Stimulated activated CD8-positive, alpha-beta memory T cell treated with anti-CD3 and anti-CD28 coated beads, Interleukin-15, amount 100 ng/mL, for 24 hours (primary cell): ENCODE measurements at places on chromosomes 5 and 9.
A peak's percentile ranks its signal among the peaks of the same experiment; 100 is the strongest.

DNA sequence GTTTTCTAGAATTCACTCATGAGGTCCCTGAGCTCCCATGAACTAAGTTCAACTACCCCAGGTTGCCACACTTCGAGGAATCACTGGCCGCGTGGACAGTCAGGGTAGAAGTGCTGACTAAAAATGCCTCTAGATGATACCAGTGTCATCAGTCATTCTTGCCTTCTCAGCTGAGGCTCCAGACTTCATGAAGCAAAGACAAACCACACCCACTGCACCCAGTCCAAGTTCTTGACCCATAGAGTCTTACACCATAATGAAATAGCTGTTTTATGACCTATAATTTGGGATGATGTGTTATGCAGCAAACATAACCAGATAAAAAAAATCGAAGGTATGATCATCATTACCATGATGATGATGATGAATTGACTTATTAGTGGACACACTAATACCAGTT lies 632.9 kb upstream of the TLE4 start:
- DNase-seq, result no peak

DNA sequence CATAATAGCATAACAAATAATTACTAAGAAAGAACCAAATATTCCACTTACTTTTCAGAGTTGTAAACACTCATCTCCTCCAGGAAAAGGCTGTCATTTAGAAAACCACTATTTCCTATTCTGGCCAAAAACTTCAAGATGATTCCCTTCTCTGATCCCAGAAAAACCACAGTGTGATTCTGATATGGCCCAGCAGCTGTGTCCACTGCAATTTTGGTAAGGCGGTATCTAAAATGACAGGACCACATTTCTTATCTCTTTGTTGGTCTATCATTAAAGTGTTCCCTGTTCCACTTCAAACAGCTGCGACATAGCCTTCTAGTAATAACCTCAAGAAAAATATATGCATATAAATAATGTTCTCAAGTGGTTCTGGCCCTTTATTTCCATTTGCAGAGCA lies 96.1 kb downstream of the SEMA6A start:
- no peak for DNase-seq

DNA sequence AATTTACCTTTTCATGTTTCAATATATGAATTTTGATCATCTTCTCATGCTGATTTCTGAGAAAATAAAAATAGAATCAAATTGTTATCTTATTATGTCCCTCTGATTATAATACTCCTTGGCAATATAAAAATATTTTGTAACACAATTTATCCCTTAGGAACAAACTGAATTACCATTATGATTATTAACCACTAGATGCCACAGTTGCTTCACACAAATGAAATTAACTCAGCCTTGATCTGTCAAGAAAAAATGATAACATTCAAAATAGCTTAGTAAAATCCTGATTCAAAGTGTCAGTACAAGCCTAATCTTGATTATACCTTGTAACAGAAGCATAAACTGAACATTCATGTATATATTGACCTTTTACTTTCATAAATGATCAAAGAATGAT lies 4.8 kb upstream of the CHSY3 start:
- DNase-seq, result no peak

DNA sequence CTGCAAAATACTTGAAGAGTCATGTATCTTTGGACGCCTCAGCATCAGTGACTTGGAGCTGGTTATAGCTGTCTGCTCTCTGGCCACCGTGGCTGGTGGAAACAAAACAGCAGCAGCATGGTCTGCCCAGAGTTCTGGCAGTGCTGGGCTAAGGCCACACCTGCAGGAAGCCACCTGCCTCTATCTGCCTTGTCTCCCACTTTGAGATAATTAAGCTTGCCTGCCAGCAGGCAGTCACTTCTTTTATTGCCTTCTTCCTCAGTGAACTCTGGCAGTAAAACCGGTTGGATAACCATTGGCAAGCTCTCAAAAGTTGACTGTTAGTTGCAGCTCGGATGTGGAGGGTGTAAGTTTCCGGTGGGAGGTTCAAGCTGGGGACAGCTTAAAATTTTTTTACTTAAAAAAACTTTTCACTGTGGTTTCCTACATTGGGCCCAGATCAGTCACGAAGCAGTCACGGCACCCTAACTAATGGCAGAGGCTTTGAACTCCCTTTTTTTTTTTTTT lies 4.9 kb downstream of the SMIM3 start:
- DNase-seq, result no peak

DNA sequence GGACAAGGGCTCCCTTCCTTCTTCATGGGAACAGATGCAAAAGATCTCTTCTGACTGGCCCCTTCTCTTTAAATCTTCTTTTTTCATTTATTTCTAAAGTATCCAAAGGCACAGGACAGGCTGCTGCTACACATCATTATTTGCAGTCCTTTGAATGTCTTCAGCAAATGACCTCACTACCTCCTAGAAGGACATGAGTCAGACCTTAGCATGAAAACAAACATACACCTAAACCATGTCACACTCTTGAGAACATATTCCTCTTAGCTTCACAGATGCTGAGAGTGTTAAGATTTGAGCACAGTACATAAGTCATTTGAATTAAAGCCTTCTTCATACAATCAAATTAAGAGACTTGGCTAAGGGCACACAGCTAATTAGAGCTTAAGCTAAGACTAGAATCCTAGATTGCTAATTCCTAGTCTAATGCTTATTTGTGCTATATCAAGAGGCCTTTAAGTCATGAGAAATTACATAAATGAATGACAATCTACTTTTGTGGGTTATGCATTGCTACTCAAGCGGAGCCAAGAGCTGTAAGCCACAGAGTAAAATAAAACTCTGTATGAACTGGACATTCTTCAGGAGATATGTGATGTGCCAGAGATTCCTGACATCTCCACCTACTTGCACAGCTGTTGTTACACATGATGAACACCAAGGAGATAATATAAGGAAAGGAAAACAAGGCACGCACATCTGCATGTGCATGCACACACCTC lies 109.1 kb upstream of the PTGER4 start:
- no peak for DNase-seq

- no peak for DNase-seq
Observed at GRCh38 chr5:143916451-143916850, 104.5 kb downstream of the HMHB1 start.

DNA sequence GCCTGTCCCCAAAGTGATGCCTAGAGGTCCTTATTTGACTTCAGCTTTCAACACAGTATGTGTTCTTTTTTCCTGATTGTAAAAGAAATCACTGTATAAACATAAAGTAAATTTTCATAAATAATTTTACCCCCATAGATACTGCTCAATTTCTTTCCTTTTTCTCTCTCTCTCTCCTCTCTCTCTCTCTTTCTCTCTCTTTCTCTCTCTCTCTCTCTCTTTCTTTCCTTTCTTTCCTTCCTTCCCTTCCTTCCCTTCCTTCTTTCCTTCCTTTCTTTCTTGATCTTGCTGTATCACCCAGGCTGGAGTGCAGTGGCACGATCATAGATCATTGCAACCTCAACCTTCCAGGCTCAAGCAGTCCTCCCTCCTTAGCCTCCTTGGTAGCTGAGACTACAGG lies 64.8 kb downstream of the PDZD2 start:
- DNase-seq, result no peak

GRCh38 chr9:22383718-22384117 lies 62.9 kb upstream of the DMRTA1 start:
- no peak for DNase-seq

GRCh38 chr5:141707510-141707909 lies 25.5 kb upstream of the ARAP3 start:
- DNase-seq, result no peak

- no peak for DNase-seq
Observed at GRCh38 chr9:96014078-96014477, 138.6 kb downstream of the ERCC6L2 start.

- no peak for DNase-seq
Observed at GRCh38 chr9:34663303-34663605, 797 bp upstream of the CCL27 start.

DNA sequence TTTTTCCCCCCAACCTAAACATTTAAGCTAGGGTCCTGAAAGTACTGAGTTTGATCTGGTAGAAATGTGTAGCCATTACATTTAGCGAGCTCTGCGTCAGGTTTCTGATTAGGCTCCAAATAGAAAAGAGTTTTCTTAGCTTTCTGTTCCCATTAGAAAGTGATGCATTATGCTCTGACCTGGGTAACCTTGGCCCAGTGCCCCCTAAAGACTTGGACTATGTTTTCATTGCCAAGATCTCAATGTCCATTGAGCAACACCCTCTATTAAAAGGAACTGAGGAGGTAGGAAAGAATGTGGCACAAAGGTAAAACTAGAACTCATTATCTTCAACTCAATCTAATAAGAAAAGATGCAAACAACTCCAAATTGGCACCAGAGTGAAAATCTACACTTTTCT lies 358.9 kb upstream of the PCSK5 start:
- DNase-seq, result no peak

DNA sequence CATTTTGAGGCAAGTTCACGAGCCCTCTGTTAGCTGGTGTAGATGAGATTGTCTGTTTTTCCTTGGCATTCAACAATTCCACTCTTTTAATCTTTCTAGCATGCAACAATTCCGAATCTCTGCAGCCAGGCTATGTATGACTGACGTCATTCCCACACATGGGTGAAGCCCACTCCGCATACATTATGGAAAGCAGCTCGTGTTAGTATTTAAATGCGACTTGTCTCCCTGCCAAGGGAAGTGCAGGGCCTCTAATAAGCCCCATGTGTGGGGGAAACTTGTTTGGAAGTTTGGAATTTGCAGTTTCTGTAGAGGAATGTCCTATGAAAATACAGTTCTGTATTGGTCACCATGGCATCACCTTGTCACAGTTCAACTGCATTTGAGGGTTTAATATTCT lies 146.0 kb upstream of the FBXL7 start:
- DNase-seq, result no peak

DNA sequence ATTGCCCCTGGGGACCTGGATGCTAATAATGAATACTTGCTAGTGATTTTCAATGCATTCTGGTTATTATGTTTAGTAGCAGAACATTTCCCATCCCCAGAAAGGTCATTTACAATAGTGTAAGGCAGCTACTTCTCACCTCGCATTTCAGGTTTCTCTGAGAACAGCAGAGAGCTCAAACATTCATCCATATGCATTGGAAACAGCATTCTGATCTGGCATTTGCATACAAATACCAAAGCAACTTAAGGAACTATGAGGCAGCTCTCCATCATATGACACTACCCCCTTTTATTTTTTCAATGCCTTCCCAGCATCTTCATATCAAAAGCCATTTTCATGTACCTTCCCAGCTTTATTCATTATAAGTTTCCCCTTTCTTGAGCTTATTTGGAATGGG lies 6.4 kb downstream of the PPP2R2B start:
- DNase-seq, result no peak

DNA sequence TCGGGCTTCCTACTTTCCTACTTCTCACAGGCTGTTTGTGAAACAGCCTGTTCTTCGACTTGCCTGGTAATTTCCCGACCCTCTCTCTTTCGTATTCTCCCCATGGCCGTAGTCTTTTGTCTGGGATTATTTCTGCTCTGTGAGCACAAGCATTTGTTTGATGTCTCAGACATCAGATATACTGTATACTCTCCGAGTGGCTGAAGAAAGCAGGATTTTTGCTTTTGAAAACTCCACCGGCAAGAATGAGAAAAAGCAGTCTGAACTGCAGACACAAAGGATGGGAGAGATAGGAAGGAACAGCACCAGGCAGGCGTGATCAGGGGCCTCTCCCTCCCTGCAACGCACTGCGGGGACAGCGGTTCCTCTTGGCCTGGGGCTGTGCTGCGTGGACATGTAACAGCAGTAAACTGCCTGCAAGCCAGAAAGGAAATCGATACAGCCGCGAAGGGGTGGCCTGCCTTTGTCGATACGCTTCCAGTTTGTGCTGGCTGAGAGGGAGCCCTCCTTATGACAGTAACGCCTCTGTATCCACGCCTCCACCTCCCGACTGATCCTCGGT lies 313.9 kb upstream of the TLE4 start:
- no peak for DNase-seq

DNA sequence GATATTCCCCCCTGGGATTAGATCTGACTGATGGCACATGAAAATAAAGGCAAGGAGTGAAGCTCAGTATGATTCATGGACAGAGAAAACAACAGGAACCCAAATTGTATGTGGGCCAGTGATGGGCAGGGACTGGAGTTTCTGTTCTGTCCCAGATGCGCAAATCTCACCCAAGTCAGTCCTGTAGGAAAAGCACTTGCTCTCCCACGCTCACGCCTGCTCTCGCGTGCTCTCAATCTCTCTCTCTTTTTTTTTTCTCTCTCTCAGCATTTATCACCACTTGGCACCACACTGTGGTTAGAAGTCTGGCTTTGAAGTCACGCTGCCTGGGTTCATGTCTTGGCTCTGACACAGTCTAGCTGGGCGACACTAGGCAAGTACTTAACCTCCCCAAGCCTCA lies 106.5 kb upstream of the LRRTM2 start:
- DNase-seq, result no peak

- DNase-seq, result no peak
Observed at GRCh38 chr5:13508559-13508958, 435.9 kb downstream of the DNAH5 start.

- no peak for DNase-seq
Observed at GRCh38 chr5:136425921-136426320, 60.6 kb upstream of the TRPC7 start.

DNA sequence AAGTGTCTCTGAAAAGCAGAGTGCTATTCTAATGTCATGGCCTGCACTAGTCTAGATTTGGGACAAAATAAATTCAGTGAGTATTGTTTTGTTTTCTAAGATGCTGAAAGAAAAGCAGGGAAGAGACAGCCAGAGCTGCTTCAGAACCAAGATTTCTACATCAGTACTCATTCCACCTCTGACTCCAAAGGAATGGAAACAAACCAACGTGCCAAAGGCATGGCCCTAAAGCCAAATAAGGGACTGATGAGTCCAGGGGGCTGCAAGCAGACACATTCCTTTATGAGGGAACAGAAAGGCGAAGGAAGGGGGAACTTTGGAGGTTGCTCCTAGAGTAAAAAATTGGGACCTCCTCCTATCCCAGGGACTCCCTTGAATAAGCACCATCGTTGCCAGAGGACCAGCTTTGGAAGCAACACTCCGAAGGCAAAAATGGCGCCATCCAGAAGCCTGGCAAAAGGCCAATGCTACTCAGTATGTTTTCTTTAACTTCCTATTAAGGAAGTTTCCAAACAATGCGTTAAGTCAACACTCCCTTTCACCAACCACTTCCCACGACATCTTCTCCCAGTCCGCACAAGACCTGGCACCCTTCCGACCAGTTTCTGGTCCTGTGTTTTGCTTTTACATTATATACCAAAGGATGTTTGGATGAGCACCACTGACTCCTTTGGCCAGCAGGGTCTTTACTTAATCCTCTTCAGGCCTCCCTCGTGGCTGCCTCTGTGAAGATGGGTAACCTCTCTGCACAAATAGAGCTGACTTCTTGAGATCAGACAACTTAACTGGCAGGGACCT lies 31.6 kb downstream of the ADAM19 start:
- no peak for DNase-seq

- peak; percentile 7 for DNase-seq
Observed at GRCh38 chr9:88076286-88077070, 61.8 kb downstream of the SPATA31C2 start.

GRCh38 chr5:10652606-10653005 lies 88.7 kb downstream of the ANKRD33B start:
- no peak for DNase-seq
